MV-4-11 (cell line): ENCODE measurements at places on chromosomes 1 and 21.

DNA sequence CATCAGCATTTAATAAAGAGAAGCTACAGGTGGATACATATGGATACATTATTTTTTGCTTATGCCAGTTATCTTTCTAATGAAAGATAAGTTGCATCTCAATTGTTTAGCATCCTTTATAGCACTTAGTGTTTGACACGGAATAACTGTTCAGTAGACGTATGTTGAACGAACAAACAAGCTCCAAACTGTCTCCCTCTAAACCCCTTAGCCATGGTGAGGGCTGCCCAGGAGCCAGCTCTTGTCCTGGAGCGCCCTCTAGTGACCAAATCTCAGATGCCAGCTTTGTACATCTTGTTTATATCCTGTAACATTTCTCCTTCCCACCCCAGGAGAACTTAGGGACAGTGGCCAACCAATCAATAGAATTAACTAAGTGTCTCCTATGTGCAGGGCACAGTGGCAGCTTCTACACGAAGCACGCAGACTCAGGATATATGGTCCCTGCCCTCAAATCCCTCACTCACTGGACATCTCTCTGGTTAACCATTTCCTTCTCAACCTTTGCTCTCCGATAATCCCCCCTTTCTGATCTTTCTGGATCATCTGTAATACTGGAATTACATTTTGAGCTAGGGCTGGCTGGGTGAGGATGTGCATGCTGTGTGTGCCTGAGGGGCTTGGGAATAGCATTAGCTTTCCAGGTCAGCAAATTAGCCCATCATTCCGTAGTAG, 22.9 kb downstream of the KCNA10 start:
- DNase-seq, result peak; percentile 68

GRCh38 chr1:188642704-188643103, 1814.0 kb downstream of the PLA2G4A start:
- DNase-seq, result no peak

- no peak for DNase-seq
Measured at GRCh38 chr1:160855181-160855981, 7.3 kb downstream of the CD244 start.

- DNase-seq, result no peak
Measured at GRCh38 chr1:59880735-59881134, 45.8 kb downstream of the CYP2J2 start.

DNA sequence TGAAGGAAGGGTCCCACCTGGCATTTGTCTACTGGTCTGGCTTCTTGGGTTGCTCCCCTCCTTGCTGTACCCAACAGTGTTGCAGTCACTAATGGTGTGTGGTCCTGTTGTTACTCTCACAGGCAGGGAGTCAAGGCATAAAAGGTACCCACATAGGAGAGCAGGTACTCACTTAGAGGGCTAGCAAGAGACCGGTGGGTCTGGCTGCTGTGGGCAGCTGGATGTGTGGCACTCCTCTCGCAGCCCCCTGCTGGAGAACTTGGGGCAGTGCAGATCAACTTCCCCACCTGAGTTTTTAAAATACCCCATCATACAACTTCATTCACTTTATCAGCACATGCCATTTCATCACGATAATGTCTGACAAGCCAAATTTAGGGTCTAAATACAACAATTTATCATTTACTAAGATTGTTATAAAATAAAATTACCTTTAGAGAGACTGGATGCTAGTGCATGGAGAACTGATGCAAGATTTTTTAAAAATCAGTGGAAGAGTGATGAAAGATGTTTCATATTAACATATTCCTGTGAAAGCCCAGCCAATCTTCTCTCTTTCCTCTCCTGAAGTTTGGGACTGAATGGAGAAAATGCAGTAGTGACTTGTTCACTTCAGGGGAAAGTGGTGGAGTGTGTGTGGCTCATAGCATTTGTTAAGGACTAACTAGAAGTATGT, 42.8 kb downstream of the ACP6 start:
- no peak for DNase-seq

DNA sequence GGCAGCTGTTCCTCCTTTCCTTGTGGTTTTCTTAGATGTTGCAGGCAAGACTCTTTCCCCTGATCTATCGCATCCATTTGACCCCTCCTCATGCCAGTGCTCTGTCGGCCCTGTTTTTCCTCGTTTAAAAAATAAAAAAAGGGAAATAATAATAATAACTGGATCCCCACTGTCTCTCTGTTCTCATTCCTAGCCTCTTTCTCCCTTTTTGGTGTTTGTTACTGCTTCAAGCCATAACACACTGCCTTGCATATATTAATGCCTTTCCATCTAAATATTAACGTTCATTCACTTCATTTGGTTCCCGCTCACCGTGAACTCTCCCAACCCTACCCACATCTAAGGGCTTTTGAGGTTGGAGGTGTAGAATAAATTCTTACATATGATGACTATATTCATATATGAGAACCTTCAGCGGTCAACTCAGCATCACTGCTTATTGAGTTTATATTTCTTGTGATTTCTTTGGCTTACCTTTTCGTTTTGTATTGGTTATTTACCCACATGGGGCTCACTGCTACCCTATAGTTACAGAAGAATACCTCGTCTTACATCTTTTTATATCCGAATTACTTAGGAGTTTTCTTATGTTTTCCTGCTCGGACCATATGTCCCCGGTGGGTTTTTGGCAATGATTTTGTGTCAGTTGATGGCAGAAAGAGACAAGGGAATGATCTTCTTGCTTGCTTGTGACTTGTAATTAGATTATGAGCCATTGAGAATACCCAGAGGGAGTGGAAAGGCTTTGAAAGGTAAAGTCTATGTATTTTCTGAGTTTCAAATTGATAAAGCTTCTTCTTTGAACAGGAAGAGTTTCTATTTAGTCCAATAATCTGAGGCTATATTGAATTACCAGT, 805 bp downstream of the ATG4C start:
- DNase-seq, result no peak

- no peak for DNase-seq
Measured at GRCh38 chr21:38930066-38930465, 124.3 kb downstream of the ETS2 start.

DNA sequence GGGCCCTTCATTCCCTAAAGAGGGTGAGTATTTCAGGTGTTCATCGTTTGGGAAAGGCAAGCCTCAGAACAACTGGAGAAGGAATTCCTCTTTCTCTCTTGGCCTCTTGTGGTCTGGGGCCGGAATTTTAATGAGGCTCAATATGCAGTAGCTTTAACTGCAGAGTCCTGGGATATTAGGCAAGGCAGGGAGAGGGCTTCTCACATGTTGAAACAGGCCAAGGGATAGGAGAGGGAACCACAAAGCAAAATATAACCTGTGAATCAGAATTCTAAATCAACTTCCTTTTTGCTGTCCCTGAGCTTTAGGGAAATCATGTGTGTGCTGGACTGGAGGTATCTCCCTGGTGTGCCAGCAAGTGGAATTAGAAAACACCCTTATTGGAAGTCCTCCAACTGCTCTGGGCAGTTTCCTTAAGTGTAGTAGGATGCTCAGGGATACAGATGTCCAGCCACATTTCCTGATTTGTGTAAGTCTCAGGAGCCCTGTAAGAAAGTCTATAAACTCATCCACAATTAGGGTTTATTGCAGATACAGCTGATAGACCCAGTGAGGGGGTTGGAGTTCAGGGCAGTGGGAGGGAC, 215.8 kb upstream of the ZRANB2 start:
- no peak for DNase-seq

DNA sequence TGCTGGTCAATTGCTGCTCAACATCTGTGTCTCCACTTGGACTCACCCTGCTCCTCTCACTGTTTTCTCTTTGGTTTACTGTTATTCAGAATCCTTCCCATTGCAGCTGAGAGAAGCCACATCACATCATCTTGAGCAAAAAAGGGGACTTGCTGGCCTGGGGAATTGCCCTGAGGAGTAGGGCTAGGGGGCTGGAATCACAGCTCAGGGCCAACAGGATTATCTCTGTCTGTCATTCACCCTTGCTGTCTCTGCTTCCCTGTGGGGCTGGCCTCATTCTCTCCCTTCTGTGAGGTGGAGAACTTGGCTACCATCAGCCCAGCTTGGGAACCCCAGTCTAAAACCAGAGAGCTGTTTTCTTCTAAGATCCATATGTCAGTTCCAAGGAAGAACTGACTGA, 140.7 kb upstream of the WNT4 start:
- no peak for DNase-seq

GRCh38 chr21:25952306-25952705, 217.5 kb downstream of the GABPA start:
- no peak for DNase-seq
